A549 treated with GW870086 at 1 μM for 4 hours (cell line): ENCODE measurements at places on chromosomes 5 and 9. TPM values are rescaled to one million over a fixed set of nuclear protein-coding genes. Genes with fewer than 3 reads are reported as not detected.

Gene PCDHA5
- total RNA-seq, result 0.50 to 0.74 TPM (median 0.70 TPM) in 5 replicates

Gene MRPS27
- 50.3 to 58.8 TPM (median 52.7 TPM) in 5 replicates for total RNA-seq

Gene NDUFS4
- 111 to 129 TPM (median 112 TPM) in 5 replicates for total RNA-seq

Gene C1QTNF2
- total RNA-seq, result 0.05 to 0.16 TPM (median 0.11 TPM) in 5 replicates

Gene DAP
- 58.0 to 62.1 TPM (median 59.5 TPM) in 5 replicates for total RNA-seq

Gene ST8SIA4
- 0.16 to 0.68 TPM (median 0.57 TPM) in 5 replicates for total RNA-seq

Gene DPYSL3
- 19.4 to 27.1 TPM (median 22.8 TPM) in 5 replicates for total RNA-seq

Gene EDIL3
- 0.10 to 0.65 TPM (median 0.22 TPM) in 5 replicates for total RNA-seq

Gene CDH12
- not detected in 5 replicates for total RNA-seq

Gene FST
- total RNA-seq, result 1.3 to 3.1 TPM (median 1.8 TPM) in 5 replicates

Gene PTTG1
- total RNA-seq, result 194 to 270 TPM (median 207 TPM) in 5 replicates

Gene ARL14EPL
- 0.14 to 0.60 TPM (median 0.26 TPM) in 5 replicates for total RNA-seq

Gene PRDM9
- not detected in 5 replicates for total RNA-seq

Gene GLRA1
- total RNA-seq, result not detected in 5 replicates

Gene LMBRD2
- total RNA-seq, result 0.75 to 2.3 TPM (median 1.3 TPM) in 5 replicates

Gene SLC45A2
- 0.07 TPM in 1 of 5 replicates, not detected in the others for total RNA-seq
